Tongue (tissue), 3 donors: ENCODE measurements at places on chromosomes 5 and 9. TPM values are rescaled to one million over a fixed set of nuclear protein-coding genes. Genes with fewer than 3 reads are reported as not detected.

- no peak for DNase-seq
Measured at GRCh38 chr5:93673316-93673954, 68.0 kb downstream of the POU5F2 start.

DNA sequence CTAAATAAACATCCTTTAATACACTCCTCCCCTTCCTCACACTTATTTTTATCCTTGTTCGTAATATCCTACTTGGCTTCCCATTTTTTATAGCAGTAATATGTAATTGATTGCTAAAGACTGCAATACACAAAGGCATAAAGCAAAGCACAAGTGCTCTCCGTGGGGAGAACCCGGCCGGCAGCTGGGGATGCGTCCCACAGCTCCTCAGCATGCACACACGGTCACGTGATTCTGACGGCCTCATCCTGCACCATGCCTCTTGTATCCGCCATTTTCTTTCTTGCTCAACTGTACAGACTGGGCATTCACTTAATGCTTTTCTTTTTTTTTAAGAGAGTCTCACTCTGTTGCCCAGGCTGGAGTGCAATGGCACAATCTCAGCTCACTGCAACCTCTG lies 2.8 kb downstream of the BRD3OS start:
- no peak for DNase-seq

DNA sequence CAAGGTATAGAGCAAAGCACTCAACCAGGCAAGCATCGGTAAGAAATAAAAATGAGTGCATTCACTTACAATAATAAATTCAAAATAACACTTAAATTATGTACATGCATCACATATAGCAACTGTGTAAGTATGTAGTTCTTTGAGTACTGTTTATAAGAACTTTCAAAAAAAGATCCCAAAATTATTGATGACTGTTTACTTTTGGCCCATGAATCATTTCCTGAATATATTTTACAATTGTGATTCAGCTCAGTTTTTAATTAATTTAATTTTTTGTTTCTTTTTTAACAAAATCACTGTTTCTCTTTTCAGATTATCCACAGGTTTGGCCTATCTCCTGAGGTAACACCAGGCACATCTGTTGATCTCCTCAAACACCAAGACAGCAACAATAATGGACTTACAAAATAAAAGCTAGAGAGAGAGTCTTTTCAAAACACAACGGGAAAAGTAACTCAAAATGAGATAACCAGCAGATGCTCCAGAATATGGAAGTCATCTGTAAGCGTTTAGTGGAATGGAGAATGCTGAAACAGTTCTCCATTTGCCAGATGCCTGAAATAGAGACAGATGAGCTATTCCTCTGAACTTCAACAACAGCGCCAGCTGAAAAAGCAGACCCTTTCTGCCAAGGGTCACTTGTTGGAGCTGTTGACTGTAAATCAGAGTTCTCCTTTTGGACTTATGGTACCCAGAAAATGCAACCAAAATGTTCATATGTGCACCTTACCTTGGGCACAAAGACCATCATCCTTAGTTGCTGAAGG lies 348.6 kb upstream of the RGMB start:
- DNase-seq: peak; percentile 75

GRCh38 chr9:6354072-6354686 lies 26.0 kb downstream of the TPD52L3 start:
- peak; percentile 67 for DNase-seq

GRCh38 chr5:54307583-54307982 lies 2.8 kb downstream of the ARL15 start:
- no peak for DNase-seq

GRCh38 chr5:26948921-26949320 lies 89.5 kb downstream of the CDH9 start:
- no peak for DNase-seq

- DNase-seq: no peak
Measured at GRCh38 chr5:67814569-67815311, 400.8 kb upstream of the PIK3R1 start.

DNA sequence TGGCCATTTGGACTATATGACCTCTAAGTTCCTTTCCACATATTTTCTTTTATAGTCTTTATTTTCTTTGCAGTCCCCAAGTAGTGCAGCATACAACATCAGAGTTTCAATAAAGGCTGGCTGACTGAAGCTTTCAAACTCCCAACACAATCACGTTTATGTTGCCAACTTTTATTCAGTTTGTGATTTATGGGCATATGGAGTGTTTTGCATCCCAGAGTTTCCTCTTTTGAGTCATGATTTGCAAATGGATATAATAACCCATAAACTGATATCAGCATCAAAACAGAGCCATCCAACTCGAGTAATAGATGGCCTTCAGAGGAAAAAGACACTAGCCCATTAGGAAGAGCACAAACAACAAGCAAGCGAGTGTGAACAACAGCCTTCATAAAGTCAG lies 414.0 kb downstream of the ELAVL2 start:
- no peak for DNase-seq

DNA sequence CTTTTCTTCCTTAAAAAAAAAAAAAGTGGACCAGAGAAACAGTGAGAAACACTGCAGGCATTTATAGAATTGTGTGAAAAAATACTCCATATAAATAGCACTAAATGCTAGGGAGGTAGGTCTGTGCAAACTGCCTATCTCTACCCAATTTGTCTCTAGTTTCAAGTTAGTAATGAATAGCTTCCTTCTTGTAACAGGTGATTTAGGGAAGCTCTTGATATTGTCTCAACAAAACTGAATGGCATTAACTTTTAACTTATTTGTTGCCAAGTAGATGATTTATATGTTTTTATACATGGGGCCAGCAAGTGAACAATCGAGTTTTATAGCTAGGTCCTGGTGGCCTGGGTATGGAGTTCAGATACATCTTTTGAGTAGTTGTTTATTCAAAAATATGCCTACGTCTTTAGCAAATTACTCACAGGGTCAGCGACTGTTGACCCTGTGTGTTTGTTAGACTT lies 283.6 kb downstream of the NR3C1 start:
- no peak for DNase-seq

The PDE8B gene
- total RNA-seq: 8.9 TPM

GRCh38 chr5:35857606-35858205 lies 1.0 kb downstream of the IL7R start:
- no peak for DNase-seq

The TMC1 gene
- total RNA-seq: 0.62 TPM

The CCDC187 gene
- total RNA-seq: 0.51 TPM

- DNase-seq: no peak
Measured at GRCh38 chr5:122480146-122480545, 168.1 kb downstream of the SNCAIP start.

GRCh38 chr9:11318946-11319345 lies 706.1 kb upstream of the PTPRD start:
- no peak for DNase-seq

DNA sequence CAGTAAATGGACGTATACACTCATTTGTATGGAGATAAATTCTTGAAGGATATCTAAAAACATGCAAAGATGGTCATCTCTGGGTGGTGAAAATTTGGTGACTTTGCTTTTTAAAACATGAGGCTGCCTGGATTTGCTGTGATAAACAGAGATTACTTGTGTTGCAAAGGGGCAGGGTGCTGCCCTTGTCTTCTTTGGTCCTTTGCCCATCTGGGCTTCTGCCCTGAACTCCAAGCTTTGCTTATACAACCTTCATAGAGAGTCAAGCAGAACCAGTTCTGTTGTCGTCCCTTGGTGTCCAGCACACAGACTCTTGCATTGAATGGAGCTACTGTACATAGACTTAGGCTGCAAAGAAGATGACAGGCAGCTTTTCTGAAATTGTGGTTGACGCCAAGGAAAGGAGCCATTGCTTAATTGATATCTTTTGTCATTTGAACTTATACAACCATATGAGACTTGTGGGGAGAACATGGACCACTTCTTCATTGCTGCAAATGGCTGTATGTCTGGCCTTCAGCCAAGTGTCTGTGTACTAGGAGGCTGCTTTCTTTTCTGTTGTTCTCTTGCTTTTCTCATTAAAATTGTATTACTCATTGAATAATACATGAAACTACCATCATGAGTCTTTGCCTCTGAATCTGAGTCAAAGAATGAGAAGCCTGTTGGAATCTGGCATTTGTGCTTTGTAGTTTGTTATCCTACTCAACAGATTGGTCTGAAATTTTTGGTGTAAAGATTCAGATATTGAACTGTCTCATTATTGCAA lies 152.5 kb downstream of the DMRT2 start:
- DNase-seq: no peak

The FAM81B gene
- total RNA-seq: not detected

GRCh38 chr5:143119291-143119769 lies 284.2 kb downstream of the NR3C1 start:
- DNase-seq: no peak

GRCh38 chr9:85858056-85858750 lies 82.7 kb upstream of the NAA35 start:
- DNase-seq: no peak

The PTGES gene
- total RNA-seq: 7.5 TPM

The ARHGEF37 gene
- 5.5 TPM for total RNA-seq

The GPR151 gene
- total RNA-seq: not detected

The SPOCK1 gene
- 12.3 TPM for total RNA-seq

GRCh38 chr9:115229496-115229895 lies 111.5 kb upstream of the TNC start:
- no peak for DNase-seq

- no peak for DNase-seq
Measured at GRCh38 chr5:54581831-54582548, 64.4 kb downstream of the SNX18 start.

The C5orf58 gene
- total RNA-seq: not detected

- DNase-seq: no peak
Measured at GRCh38 chr5:131382407-131383395, 118.8 kb downstream of the CDC42SE2 start.

- peak; percentile 70 for DNase-seq
Measured at GRCh38 chr5:107388141-107388861, 282.4 kb downstream of the EFNA5 start.

DNA sequence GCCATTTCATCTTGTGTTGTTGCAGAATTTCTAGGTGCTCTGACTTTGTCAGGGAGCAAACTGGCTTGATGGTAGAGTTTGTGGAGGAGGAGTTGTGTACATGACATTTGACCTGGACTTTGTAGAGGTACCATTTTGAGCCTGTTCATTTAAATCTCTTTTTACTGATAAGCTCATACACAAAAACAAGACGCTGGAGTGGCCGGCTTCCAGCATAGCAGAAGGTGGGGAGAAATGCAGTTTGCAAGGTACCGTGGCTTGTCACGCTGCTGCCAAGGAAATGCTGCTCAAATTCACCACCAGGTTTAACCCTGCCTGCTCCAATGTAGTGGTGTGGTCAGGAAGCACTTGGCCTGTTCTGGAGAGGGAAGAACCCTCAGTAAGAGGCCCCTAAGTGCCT lies 18.9 kb upstream of the IQGAP2 start:
- no peak for DNase-seq

DNA sequence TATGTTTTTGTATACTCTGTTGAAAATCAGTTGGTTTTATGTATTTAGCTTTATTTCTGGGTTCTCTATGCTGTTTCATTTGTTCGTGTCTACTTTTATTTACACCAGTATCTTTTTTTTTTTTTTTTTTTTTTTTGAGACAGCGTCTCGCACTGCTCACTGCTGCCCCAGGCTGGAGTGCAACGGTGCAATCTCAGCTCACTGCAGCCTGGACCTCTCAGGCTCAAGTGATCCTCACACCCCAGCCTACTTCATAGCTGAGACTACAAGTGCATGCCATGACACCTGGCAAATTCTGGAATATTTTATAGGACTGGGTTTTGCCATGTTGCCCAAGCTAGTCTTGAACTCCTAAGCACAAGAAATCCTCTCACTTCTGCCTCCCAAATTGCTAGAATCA lies 869.4 kb upstream of the CDH6 start:
- peak; percentile 0 for DNase-seq

GRCh38 chr9:27499451-27499850 lies 24.6 kb upstream of the IFNK start:
- no peak for DNase-seq

The TLE1 gene
- 73.8 TPM for total RNA-seq

The HAPLN1 gene
- 1.6 TPM for total RNA-seq

DNA sequence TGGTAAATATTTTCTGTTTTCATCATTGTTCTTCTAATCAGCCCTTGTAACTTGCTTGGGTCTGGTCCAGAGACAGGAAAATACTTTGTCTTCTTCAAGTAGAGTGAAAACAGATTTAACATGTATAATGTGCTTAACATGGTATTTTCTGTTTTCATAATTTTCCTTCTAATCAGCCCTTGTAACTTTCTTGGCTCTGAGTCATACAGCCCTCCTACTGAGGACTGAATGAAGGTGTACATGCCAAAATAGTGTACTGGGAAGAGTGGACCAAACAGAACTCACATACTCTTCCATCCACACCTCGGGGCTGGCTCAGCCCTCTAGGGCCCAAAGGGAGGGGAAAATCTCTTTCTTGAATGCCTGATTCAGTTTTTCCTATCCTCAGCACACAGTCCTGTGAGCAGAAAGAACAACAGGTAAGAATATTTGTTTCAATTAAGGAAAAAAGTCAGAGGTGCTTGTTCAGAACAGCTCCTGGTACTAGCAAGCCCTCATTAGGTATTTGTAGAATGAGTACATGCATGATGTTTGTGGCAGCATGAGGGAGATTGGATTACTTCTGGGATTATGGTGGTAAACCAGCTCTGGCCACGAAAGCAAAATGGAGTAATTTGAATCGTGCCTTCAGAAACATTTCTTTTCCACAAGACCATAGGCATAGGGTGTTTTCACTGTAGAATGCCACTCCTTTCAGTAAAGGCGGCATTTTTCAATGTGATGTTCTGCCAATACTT lies 24.2 kb upstream of the MACIR start:
- DNase-seq: no peak

- DNase-seq: no peak
Measured at GRCh38 chr9:125959315-125959714, 212.1 kb downstream of the PBX3 start.

The PTGER4 gene
- total RNA-seq: 14.0 TPM

- DNase-seq: peak; percentile 57
Measured at GRCh38 chr9:35611230-35611797, 6.3 kb downstream of the TESK1 start.

The RHOBTB3 gene
- total RNA-seq: 188 TPM

DNA sequence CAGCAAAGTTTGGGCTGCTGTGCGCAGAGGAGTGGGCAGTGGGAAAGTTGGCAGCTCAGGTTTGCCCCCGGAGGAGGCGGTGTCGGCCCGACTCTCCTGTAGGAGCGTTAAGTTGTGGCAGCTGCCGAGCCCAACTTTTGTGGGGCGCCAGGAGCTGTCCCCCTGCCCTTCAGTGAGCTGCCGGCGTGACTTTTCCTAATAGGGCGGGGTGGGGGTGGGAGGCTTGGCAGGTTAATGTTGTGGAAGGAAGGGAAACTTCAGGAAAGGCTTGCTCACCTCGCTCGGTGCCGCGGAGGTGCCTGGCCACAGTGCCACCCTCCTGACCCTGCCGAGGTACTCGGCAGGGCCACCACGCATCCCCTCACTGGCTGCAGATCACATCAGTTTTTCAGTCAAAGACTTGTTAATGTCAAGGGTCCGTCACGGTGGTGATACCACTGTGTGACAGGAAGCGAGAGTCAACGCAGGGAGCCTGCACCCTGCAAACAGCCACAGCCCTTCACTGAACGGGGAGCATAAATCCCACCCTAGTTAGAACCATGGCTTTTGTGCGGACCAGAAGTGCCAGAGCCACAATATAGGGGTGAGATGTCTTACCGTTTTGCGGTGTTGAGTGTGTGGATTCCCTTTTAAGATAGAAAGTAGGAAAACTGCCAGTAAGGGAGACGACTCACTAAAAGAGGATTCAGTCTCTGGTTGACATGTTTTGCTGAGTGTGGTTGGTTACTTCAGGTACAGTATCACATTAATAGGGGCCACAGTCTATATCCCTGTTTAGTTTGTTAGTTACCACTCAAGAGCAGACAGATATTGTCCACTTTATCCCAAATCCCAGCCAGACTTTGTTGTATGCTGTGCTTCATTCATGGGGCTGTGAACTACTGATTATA lies 796 bp downstream of the LNPEP start:
- peak; percentile 62 for DNase-seq

The GRAMD2B gene
- total RNA-seq: 16.2 TPM
